Activated T-helper 1 cell treated with Interleukin-2 at 50 U/mL for 16 hours (primary cell): ENCODE measurements at places on chromosomes 16 and 17.

- no peak for DNase-seq
These were observed 45.8 kb upstream of the ETV4 start for GRCh38 chr17:43591779-43592562.

DNA sequence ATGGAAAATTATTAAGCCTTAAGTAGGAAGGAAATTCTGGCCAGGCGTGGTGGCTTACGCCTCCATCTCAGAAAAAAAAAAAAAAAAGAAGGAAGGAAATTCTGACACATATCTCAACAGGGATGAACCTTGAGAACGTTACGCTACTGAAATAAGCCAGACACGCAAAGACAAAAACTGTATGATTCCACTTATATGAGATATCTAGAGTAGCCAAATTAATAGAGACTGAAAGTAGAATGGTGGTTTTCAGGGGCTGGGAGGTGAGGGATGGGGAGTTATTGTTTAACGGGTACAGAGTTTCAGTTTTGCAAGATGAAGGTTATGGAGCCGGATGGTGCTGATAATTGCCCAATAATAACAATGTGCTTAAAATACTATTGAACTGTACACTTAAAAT is 16.2 kb upstream of the HNF1B start:
- no peak for DNase-seq

GRCh38 chr16:83328936-83329335 is 478.8 kb upstream of the HSBP1 start:
- no peak for DNase-seq

GRCh38 chr17:15884731-15885130 is 60.2 kb upstream of the ADORA2B start:
- DNase-seq: no peak

GRCh38 chr17:65800655-65801054 is 239.2 kb upstream of the AXIN2 start:
- no peak for DNase-seq

DNA sequence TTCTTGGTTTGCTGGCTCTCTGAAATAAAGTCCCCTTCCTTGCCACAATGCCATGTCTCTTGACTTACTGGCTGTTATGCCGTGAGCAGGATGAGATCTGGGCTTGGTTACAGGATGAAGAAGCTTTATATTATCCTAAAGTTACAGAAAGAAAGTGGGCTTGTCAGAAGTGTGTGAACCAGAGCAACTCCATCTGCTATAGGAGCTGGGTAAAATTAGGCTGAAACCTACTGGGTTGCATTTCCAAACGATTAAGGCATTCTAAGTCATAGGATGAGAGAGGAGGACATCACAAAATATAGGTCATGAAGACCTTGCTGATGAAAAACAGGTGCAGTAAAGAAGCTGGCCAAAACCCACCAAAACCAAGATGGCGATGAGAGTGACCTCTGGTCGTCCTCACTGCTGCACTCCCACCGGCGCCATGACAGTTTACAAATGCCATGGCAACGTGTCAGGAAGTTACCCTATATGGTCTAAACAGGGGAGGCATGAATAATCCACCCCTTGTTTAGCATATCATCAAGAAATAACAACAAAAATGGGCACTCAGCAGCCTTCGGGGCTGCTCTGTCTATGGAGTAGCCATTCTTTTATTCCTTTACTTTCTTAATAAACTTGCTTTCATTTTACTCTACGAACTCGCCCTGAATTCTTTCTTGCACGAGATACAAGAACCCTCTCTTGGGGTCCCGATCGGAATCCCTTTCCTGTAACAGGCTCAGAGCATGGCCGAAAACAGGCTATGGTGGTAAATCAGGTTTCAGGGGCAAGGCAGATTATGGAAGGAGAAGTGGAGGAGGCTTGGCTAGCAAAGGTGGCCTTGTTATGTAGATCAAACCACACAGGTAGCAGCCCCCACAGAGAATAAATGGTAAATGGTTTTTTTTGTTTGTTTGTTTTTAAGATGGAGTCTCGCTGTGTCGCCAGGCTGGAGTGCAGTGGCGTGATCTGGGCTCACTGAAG is 81.3 kb upstream of the C16orf82 start:
- DNase-seq: no peak

DNA sequence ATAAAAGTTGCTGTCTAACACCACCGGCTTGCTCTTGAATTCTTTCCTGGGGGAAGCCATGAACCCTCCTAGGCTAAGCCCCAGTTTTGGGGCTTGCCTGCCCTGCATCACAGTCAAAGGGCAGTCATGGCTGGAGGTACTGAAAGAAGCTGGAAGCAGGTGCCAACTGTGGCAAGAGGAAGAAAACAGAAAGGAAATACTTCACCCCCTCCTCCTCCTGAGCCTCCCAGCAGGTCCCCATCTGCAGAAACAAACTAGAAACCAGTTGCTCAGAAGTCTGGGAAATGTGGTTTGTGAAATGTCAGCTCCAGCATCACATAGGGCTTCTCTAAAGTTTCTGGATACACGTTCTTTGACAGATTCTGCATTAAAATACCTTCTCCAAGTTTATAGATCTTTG is 150.0 kb upstream of the PSMD7 start:
- DNase-seq: no peak

- no peak for DNase-seq
These were observed 10.2 kb downstream of the KATNB1 start for GRCh38 chr16:57745768-57746167.

GRCh38 chr17:45908460-45908859 is 14.1 kb downstream of the MAPT start:
- DNase-seq: no peak

DNA sequence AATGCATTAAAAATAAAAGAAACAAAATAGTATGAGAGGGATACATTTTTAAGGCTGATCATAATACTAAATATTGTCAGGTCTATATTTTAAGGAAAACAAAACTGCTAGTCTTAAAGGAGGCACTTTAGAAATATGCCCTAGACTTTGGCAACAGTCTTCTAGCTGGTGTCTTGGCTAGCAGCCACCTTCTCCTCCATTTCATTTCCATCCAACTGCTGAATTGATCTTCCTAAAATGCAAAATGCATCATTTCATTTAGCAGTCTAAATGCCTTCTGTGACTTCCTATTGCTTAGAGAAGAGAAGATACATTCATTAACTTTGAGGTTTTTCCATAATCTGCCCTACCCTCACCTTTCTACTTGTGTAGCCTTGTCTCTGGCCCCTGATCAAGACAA is 1404.1 kb downstream of the CDH11 start:
- no peak for DNase-seq

GRCh38 chr17:35088881-35089585 is 25.5 kb upstream of the RFFL start:
- peak; percentile 91 for DNase-seq

- DNase-seq: no peak
These were observed 970 bp downstream of the EPN2 start for GRCh38 chr17:19238167-19238505.

DNA sequence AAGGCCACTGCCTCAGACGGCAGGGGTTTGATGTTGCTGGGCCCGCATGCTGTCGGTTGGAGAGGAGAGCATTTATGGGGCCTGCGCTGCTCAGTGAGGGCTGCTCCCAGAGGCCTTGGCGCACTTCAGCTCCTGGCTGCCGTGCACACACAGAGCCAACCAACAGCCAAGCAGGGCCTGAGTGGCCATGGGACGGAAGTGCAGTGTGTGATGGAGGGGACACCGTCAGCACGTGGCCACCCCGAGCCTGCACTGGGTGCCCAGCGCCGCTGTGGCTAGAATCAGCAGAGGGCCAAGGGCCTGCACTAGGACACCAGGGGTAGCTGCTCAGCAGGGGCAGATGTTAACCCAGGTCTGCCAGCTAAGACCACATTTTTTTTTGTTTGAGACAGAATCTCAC is 21.8 kb downstream of the KLHL36 start:
- no peak for DNase-seq

DNA sequence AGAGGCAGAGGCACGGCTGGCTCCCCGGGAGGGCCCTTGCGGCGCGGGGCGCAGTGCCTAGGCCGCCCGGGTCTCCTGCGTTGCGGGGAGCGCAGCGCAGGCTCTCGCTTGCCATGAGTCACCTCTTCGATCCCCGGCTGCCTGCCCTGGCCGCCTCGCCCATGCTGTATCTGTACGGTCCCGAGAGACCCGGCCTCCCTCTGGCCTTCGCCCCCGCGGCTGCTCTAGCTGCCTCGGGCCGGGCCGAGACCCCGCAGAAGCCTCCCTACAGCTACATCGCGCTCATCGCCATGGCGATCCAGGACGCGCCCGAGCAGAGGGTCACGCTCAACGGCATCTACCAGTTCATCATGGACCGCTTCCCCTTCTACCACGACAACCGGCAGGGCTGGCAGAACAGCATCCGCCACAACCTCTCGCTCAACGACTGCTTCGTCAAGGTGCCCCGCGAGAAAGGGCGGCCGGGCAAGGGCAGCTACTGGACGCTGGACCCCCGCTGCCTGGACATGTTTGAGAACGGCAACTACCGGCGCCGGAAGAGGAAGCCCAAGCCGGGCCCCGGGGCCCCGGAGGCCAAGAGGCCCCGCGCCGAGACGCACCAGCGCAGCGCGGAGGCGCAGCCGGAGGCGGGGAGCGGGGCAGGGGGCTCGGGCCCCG is 390 bp downstream of the FOXL1 start:
- DNase-seq: no peak

DNA sequence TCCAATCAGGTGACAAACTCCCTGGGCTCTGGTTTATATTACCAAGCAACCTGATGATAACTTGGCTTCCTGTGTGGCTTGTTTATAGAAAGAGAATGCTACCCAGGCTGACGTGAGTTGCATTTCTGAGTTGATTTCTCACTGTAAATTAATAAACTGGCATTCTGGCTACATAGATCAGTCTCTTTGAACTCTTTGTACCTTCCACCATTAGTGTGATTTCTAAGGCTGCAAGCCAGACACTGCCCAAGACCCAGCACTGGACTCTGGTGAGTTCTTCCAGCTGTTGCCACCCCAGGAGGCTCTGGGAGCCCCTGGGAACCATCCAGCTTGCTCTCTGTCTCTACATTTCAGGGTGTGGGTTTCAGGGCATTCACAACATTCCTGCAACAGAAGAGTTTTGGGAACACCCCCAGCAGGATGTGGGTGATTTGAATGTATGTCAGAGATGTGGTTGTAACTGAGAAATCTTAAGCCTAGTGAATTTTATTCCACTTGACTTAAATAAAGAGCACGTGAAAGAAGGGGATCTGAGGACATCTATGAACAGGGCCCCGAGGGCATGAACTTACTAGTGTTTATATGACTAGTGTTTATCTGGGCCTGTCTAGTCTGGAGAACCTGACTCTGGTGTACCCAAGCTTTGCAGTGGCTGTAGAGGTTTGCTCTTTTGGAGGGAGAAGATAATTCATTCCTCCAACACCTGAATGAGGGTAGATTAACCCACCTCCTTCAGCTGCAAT is 30.3 kb upstream of the LRRC37A start:
- no peak for DNase-seq

- DNase-seq: no peak
These were observed 1.9 kb upstream of the TLE7 start for GRCh38 chr16:71443714-71444113.

DNA sequence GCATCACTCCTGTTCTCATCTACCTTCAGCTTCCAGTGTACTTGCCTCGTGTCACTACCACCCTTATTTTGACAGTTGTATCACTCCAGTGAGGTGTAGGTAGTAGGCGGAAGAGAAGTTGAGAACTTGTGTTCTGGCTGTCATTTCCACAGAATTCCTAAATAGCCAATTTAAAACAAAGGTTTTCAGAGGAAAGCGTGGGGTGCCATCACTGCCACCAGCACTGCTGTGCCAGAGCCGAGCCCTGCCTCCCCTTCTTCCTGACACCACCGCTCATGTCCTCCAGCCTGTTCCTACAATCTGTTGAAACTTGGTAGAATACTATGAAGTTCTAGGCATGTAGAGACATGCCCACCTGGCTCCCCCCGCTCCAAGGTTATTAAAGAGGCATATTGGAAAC is 215.8 kb downstream of the TANC2 start:
- no peak for DNase-seq

DNA sequence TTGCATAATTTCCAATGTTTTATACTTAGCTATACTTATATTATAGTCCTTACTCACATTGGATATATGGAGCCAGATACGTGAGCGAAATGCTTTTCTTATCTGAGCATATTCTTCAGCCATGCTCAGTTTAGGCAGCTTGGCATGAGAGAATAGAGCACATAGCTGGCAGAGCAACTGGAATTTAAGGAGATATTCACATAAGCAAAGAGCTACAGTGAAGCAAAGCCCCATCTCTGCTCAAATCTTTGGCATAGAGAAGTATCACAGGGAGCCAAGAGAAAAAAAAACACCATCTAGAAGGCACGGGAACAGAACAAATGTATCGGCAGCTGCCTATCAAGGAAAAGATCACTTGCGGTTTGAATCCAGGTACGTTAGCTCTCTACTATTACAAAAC is 734.2 kb upstream of the KIF2B start:
- DNase-seq: no peak

GRCh38 chr16:88084881-88085280 is 133.6 kb downstream of the BANP start:
- DNase-seq: no peak

DNA sequence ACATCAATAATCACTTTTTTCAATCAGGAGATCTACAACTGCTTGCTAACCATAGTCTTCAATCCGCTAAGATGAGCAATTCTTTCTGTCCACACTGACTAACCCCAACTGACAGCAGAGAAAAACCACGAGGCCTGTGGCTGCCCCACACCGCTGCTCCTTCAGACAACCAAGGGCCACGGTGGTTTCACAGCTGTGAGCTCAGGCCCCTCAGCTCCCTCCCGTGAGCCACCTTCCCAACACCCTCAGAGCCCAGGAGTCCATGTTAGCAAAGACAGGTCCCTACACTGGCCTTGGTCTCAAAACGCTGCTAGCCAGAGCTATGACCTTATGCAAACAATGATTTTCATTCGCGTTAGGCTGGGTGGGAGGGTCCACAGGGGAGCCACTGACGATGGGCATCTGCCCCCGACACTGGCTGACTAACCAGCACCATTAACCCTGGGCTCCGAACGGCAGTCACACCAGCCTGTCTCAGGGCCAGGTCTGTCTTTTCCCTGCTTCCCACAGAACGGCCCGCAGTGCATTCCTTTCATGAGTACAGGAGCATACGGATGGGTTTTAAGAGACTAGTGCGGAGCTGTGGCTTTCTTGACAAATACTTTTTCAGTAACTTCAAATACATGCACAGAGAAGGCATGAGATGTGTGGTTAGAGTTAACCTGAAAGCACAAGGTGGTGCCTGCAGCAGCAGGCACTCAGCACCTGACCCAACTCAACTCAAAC is 67.3 kb downstream of the ANKRD11 start:
- DNase-seq: no peak

DNA sequence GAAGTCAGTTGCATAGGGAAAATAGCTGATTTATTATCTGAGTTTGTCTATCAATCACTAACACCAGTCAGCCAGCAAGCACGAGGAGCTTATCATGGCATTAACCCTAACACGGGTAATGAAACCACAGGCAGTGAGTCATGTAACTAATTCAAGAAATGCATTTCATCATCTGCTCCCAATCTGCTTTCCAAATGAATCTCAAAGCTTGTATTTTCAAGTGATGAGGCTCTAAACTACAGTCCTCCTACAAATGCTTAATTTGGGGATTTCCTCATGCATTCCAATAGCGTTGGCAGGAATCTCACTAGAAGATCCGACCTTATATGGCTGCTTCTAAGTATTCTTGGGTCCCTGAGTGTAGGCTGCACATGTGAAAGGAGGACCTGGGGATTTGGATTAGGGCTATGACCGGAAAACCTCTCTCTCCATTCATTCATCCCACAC is 118.4 kb upstream of the HSBP1 start:
- no peak for DNase-seq
